ENCODE measurements at places on chromosomes 6 and 20. TPM values are rescaled to one million over a fixed set of nuclear protein-coding genes. Genes with fewer than 3 reads are reported as not detected.

ENPP5 gene
- 0.34 TPM for total RNA-seq

PFDN6 gene
- total RNA-seq = 22.6 TPM

CALHM5 gene
- 2.3 TPM for total RNA-seq

GRCh38 chr6:1212919-1213318 is 99.0 kb upstream of the FOXQ1 start:
- DNase-seq = no peak

FLRT3 gene
- 23.0 TPM for total RNA-seq

SS18L1 gene
- total RNA-seq = 51.7 TPM

ARHGAP18 gene
- 12.7 TPM for total RNA-seq

DNA sequence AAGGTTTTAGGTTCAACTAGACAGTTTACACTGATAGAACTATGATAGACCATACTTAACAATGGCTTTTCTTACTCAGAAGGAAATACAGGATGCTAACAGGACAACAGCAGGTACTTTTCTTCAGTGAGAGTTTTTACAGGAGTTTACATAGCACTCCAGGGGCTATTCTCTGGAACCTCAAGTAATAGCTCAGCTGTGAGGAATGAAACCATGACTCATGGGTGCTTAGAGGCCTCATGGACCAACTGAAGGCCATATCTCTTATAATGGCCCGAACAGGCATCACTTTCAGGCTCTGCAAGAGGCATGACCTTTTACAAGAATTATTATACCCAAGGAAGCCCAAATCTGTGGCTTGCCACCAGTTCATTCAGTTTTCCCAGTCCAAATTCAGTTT is 31.8 kb downstream of the TREML1 start:
- DNase-seq = no peak

DEFB119 gene
- total RNA-seq = not detected

GRCh38 chr20:15287329-15287728 is 949.9 kb upstream of the FLRT3 start:
- no peak for DNase-seq

GRM1 gene
- not detected for total RNA-seq

VSX1 gene
- not detected for total RNA-seq

GRCh38 chr20:33609504-33609903 is 52.6 kb upstream of the C20orf144 start:
- no peak for DNase-seq

TPMT gene
- total RNA-seq = 9.4 TPM

- DNase-seq = no peak
Measured at GRCh38 chr6:55679503-55679902, 100.5 kb upstream of the HMGCLL1 start.

DNA sequence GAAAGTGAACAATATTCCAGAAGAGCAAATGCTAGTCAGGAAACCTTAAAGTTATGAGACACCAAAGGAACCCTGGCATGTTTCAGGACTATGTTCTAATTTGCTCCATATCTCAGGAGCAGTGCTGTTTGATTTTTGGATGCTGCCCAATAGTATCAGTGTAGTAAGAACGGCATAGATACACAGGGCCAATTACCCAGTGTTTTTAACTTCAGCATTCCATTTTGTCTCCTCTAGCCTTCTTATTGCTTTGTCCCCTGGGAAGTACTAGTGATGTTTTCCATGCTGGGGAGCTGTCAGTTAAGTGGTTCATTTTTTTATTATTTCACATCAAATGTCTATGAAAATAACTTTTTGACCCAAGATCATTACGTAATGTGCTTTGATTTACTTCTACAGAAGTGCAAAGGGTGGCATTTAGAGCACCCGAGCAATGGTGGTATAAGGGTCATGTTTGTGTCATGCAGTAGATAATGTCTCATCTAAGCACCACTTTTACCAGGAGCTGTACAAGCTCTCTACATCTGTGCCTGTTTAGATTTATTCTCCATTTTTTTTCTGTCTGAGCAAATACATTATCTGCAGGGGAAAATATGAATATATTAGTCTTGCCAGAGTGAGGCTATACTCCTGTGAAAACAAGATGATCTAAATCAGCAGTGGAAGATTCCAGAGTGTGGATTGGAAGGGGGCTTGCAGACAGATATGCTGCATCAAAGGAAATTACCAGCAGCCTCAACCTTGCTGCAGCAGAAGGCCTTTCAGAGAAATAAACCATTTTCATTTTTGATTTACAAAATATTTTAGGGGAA is 198.8 kb upstream of the OPRM1 start:
- no peak for DNase-seq

- no peak for DNase-seq
Measured at GRCh38 chr6:142800240-142800639, 144.7 kb downstream of the HIVEP2 start.

DNA sequence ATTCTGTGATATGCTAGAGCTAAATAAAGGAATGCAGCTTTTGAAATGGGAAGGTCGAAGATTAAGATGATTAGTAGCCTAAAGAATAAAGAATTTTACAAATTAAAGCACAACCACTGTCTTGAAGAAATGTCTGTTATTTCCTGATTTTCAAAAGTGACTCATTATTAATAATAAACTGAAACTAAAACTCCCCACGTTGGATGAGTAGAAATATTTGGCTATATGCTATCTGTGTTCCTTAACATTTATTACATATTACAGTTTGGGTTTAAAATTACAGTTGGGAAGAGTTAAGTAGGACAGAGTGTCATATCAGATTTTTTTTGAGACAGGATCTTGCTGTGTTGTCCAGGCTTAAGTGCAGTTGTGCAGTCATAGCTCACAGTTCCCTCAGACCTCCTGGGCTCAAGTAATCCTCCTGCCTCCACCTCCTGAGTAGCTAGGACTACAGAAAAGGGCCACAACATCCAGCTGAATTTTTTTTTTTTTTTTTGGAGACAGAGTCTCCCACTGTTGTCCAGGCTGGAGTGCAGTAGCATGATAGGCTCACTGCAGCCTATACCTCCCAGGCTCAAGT is 47.1 kb downstream of the AKIRIN2 start:
- DNase-seq = no peak

DNA sequence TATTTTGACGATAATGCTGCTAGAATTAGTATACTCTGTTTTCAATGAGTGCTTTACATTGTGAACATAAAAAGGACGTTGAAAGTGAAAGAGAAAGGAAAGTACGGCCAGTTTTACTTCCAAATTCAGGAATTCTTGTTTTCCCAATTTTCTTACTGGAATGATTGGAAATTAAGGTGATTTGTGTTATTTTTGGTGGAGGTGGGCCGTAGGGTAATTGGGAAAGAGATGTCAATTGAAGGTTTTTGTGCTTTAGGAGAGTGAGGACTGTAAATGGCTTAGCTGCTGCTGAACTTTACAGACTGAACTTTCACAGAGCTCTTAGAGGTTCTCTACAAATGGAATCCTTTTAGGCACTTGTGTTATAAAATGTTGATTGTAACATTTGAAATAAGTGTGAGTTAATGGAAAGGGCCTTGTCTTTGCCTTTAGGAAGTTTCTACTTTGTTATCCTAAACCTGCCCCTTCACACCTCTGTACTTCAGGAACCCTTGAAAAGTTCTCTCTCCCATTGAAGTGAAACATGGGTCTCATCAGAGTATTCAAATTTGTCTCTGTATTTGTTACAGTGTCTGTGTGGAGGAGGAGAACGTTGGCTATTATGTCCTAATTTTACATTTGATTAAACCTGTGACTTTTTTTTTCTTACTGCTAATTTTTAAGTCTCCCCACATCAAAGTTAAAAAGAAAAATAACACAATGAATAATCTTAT is 256.4 kb downstream of the ARID1B start:
- DNase-seq = no peak

- no peak for DNase-seq
Measured at GRCh38 chr20:62051144-62051543, 14.5 kb downstream of the TAF4 start.

JAG1 gene
- 145 TPM for total RNA-seq

- DNase-seq = no peak
Measured at GRCh38 chr6:36969240-36969691, 14.7 kb downstream of the PI16 start.

GRCh38 chr6:46476301-46476700 is 14.9 kb downstream of the RCAN2 start:
- DNase-seq = no peak

- no peak for DNase-seq
Measured at GRCh38 chr20:45315672-45316071, 7.6 kb upstream of the MATN4 start.

DNA sequence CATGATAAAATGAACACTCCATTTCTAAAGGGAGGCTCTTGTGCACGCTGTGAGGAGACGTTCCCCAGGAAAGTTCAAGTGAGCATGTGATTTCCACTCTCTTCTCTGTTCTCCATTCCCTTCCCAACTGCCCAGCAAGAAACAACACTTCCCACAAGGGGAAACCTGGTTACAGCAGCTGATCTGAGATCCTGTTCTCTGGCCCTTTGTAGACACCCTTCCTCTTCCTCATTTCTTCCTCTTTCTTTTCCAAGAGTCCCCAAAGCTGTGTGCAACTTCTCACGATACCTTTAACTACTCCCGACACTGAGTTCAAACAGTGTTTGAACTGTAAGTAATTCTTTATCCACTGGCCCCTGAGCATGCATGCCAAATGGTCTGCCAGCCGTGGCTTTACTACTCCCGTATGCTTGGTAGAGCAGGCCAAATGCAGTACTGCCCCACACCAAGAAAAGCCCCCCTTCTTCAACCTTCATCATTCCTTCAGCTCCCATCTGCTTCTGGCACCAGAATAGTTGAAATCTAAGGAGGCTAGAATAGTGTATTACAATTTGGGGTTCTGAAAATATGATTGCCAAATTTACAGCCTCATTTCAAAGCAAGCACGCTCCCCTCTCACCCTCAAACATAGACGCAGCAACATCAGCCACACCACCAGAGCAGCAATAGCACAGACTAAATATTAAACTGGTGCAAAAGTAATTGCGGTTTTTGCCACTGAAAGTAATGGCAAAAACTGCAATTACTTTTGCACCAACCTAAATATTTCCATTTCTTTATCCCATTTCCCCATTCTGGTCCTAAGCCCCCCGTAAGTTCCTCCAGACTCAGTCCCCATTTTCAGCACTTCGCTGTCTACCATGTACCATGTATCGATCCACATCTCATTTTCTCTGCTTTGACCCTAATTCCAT is 4.3 kb downstream of the HLA-DMB start:
- DNase-seq = no peak

GRCh38 chr20:33291830-33292355 is 8.9 kb downstream of the BPIFB1 start:
- no peak for DNase-seq

- no peak for DNase-seq
Measured at GRCh38 chr6:82569022-82569421, 205.4 kb downstream of the TPBG start.

- no peak for DNase-seq
Measured at GRCh38 chr20:46359233-46359751, 47.1 kb downstream of the ELMO2 start.

DNA sequence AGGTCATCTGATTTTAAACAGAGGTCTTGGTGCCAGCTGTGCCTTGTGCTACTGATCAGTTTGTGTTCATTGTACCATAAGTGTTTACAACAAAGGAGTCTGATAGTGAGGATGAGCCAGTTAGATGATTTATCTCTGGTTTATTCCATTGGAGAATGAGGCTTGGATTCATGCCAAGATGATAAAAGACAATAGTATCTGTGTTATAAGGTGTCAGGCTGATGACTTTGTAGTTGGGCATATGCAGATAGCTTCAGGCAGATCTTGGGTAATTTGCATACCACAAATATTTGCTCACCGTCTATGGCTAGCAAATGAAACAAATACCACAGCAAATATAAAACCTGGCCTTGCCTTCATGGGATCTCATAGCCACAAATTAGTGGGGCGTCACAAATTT is 43.3 kb upstream of the PHACTR2 start:
- DNase-seq = no peak

GABRR1 gene
- 0.86 TPM for total RNA-seq

DNA sequence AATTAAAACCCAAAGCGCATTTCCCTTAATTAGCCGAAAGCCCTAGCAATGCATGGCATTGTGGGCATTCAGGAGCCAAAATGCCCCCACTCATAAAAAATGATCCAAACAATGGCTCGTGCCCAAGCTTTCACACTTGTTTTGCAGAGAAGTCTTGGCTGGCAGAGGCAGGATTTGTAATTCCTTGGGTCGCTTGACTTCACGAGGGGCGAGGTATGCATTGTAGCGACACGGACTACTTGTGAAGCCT is 613 bp upstream of the SASH1 start:
- no peak for DNase-seq

- DNase-seq = no peak
Measured at GRCh38 chr6:32578962-32579361, 10.7 kb downstream of the HLA-DRB1 start.

GRCh38 chr20:10662661-10663458 is 10.9 kb downstream of the JAG1 start:
- DNase-seq = no peak

PTCRA gene
- not detected for total RNA-seq

CCR6 gene
- not detected for total RNA-seq

DNA sequence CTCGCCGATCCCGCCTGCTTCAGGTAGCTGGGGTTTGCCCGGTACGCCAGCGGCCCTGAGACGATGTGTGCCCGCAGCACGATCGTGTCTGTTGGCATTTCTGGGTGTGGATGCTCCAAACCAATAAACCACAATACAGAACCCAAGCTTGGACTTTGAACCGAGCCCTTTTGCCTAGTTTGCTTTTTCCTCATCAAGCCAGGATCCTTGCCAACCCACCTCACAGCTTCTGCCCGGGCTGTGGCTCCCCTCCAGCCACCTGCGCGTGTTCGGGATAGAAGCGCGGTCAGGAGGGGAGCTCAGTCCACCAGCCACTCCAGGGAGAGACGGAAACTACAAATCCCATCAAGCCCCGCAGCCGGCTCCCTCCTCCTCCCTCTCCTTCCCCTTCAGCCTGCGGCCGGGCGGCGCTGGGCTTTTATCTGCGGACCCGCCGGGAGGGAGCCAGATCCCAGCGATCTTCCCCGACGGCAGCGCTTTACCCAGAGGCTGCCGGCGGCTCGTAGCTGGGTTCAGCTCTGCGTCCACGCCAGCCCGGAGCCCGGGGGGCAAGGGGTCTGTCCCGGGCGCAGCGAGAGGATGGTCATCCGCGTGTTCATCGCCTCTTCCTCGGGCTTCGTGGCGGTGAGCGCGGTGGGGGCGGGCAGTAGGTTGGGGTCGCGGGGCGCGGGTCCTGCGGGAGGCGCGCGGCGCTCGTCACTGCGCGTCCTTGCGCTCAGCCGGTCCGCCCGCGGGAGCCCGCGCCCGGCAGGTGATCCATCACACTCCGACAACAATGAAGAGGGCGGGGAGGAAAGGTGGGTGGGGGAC is at the start of gene SH3BGRL2:
Gene SH3BGRL2, plus strand, starts transcription at position 447 of the 810 bp plus-strand sequence. Its CDS starts 133 bp downstream, at position 580.
- peak; percentile 92 for DNase-seq

TXLNB gene
- total RNA-seq = not detected
